ENCODE measurements at places on chromosomes 11 and 22.

DNA sequence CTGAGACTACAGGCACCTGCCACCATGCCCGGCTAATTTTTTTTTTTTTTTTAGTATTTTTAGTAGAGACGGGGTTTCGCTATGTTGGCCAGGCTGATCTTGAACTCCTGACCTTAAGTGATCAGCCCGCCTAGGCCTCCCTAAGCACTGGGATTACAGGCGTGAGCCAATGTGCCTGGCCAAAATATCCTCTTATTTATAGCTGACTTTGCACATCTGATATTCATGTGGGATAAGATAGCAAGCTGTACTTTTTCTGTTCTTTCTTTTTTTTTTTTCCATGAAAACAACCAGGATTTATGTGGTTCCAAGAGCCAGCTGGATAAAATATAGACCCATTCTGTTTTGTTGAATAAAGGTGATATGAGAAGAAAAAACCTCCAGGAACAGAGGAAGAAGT is 12.1 kb upstream of the XBP1 start:
- no peak for DNase-seq

GRCh38 chr11:44342616-44343015 is 32.7 kb upstream of the ALX4 start:
- no peak for DNase-seq

GRCh38 chr11:60870733-60871377 is 3.5 kb downstream of the ZP1 start:
- DNase-seq, result no peak

- DNase-seq, result no peak
Measured at GRCh38 chr11:13247606-13248296, 29.8 kb upstream of the BMAL1 start.

DNA sequence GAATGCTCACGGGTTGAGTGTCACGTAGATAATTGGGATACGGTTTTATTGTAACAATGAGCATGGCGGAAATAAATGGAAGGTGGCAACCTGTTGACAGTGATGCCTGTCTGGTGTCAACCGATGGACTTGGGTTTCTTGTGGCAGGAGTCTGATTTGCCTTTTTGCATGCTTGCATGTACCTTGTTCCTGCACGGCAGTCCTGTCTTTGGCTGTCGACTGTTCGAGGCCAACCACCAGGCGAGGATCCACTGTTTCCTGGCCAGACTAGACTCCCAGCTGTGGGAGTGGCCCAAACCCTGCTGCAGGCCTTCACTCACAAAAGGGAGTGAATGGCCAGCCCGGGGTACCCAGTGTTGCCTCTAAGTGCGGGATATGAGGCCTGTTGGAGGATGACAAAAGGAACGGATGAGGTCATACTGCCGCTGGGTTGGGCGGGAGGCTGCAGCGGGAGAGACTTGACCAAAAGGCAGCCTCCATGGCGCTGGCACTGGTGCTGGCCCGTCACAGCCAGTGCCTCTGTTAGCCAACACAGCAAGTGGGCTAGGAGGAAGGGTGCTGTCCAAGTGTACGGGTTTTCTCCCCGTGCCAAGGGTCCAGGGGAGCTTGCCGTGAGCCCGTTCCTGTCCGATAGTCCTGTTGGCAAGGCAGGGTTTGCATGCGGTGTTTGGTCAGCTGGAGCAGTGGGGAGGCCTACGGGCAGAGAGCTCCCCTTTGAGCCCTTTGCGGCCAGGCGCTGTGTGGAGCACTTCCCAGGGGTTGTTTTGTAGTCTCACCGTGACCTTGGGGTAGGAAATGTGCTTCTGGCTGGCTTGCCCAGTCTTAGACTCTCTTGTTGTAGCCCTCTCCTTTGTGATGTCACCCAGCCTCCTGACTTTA is 974 bp downstream of the DGCR8 start:
- DNase-seq, result no peak

GRCh38 chr22:23823331-23823791 is 15.4 kb downstream of the DERL3 start:
- no peak for DNase-seq

DNA sequence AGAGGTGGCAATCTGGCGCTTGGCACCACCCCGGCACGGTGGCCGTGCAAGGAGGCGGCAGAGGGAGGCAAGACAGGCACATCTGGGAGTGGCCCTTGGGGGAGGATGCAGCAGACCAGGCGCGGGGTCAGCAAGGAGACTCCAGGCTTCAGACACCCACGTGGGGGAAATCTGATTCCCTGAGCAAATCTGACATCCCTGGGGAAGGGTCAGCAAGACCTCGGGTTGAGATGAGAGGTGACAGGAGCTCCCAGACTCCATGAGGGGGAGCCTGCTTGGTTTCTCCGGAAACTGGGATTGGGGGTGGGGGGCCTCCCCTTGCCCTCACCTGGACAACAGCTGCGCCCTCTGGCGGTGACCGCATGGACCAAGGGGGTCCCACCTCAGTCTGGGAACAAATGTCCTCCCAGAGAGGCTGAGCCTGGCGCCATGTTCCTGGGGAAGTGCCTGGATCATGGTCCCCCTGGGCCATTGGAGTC is 4.0 kb upstream of the RCOR2 start:
- no peak for DNase-seq

- DNase-seq, result no peak
Measured at GRCh38 chr22:20646415-20646814, 127.5 kb upstream of the SERPIND1 start.

GRCh38 chr22:28884747-28885350 is 1.5 kb downstream of the ZNRF3 start:
- DNase-seq, result no peak

DNA sequence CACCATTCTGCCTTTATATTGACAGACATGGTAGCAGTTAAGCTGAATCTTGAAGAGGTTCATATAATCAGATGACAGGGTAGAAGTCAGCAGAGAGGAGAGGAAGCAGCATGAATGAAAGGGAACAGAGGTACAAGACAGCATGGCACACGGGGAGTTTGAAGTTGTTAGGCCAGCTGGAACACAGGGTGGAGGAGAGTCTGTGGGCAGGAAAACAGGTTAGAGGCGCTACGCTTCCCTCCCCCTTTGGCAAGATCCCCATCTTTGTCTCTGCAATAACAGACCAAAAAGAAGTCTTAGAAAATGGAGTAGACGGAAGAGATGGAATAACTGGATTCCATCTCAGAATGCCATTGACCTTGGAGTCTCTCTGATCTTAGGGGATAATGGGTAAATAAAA is 20.0 kb upstream of the NDUFC2 start:
- peak; percentile 80 for DNase-seq

DNA sequence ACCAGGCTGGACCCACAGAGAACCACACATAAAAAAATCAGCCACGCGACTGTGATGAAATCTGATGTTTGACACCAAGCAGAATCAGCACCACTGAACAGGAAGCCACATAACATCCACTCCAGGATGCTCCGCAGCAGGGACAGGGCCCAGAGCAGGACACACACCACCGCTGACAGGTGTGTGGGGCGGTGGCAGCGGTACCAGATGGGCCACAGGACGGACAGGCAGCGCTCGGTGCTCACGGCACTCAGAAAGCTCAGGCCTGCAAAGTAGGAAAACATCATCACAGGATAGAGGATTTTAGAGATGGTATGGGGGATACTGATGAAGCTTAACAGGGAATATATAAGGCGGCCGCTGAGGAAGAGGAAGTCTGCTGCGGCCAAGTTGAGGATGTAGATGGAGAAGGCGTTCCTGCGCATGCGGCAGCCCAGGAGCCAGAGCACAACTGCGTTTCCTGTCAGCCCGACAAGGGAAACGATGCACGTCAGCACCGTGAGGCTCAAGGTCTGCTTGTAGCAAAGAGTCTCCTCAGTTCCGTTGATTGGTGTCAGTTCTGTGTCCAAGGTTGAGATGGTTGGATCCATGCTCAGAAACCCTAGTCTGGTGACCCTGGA is 4.9 kb downstream of the MRGPRX1 start:
- DNase-seq, result no peak

GRCh38 chr11:70505761-70506657 is 107.7 kb downstream of the CTTN start:
- no peak for DNase-seq

GRCh38 chr22:40161194-40161593 is 16.5 kb upstream of the TNRC6B start:
- DNase-seq, result no peak

DNA sequence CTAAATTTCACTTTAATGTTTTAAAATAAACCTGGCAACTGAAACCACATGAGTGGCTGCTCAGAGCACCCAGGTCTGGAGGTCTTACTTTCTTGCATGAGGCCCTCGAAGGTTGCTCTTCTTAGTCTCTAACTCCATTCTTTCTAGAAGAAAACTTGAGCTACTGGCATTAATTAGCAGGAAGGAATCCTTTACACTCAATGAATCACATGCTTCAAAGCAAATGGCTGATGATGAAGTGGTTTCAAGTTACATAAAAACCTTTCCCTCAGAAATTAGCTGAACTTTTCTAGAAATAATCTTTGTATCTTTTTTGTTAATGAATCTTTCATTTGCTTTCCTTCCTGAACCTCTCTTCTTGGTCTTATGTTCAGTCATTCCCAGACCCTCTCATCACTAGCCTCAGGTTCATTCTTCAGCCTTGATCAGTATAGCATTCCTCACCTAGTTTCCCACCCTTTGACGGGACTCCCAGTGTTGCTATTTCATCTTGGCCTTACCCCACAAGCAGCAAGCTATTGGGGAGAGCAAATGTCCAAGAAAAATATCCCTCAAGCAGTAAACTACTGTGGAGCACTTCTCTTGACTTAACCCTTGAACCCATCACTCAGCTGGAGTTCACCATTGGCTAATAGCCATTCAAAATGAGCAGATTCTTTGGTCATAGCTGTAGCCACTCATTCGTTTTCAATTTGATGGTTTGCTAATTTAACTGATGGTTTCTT is 75.1 kb downstream of the INSC start:
- DNase-seq, result no peak

DNA sequence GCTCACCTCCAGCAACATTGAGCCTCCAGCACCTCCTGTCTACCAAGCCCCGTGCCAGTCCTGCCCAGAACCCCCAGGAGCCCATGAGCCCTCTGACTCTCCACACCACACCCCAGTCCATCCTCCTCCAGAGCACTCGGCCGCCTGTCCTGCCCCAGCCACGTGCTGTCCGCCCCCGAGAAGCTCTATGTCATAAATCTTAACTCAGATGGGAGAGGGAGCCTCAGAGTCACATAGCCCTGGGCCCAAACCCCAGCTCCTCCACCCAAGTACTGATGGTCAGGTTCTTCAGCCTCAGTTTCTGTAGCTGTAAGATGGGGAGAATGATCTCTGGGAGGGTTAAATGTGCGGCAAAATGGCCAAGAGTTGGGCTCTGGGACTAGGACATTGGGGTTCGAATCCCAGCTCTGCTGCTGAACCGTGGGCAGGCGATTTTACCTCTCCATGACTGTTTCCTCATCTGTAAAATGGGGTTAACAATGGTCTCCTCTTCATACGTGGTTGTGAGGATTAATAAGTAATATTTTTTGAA is 27.8 kb downstream of the CYTH4 start:
- no peak for DNase-seq

GRCh38 chr11:86482692-86483091 is 108.0 kb downstream of the CCDC81 start:
- DNase-seq, result no peak

GRCh38 chr22:46854125-46854870 is 91.8 kb downstream of the TBC1D22A start:
- no peak for DNase-seq

DNA sequence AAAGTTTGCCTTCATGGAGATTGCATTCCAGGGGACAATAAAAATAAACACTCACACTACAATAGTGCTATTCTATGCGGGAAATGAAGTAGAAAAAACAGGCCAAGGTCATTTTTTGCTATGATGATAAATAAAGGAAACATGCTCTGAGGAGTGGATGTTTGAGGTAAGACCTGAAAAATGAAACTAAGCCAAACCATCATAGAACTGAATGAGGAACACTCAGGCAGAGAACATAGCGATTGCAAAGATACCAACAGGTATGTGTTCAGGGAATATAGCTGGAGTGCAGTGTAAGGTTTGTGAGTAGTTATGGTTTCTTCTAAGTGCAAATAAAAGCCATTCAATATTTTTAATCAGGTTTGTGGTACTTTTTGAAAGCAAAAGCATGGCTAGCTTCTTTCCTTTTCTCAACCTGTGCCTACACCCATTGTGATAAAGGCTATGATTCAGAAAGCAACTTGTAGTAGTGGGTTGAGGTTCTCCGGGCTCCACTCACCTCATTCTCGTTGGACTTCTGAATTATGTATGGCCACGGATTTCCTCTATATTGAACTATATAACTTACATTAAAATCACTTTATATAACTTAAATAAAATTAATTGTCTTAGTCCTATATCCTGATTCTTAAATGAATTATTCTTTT is 278.2 kb upstream of the CHORDC1 start:
- no peak for DNase-seq

- DNase-seq, result no peak
Measured at GRCh38 chr11:63951779-63952536, 13.2 kb downstream of the NAA40 start.

GRCh38 chr22:31932863-31933262 is 11.5 kb upstream of the YWHAH start:
- DNase-seq, result no peak

- DNase-seq, result peak; percentile 22
Measured at GRCh38 chr22:38656256-38657044, at the start of the genes CBY1 and FAM227A. Gene CBY1, plus strand, starts transcription at chr22:38656638. Its CDS starts 11,417 bp downstream, at chr22:38668055. Gene FAM227A, minus strand, starts transcription at chr22:38656392. Its CDS starts 6,224 bp downstream, at chr22:38650168.

DNA sequence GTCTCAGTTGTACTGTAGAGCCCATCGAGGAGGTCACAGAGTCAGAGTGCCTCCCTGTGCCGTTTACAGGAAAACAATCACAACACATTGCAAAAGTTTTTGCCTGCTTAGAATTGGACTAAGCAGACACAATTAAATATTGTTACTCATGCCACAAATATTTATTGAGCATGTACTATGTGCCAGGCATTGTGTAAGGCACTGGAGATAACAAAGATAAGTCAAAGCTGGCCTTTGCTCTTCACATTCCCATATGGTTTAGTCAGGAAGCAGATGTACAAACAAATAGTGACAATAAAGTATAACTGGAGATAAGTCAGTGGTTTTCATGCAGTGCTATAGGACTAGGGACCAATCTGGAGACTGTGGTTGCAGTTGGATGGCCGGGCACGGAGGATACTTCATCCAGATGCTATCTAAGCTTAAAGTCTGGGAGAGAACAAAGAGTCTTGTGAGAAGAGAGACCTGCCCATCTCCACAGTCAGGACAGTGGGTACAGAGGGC is 550.7 kb downstream of the INSC start:
- no peak for DNase-seq

GRCh38 chr22:40008726-40009291 is 14.1 kb downstream of the FAM83F start:
- no peak for DNase-seq

- no peak for DNase-seq
Measured at GRCh38 chr11:45178223-45178622, 31.8 kb downstream of the PRDM11 start.
